Upper lobe of right lung (tissue), 1 donor: ENCODE measurements at places on chromosomes 13 and 19. TPM values are rescaled to one million over a fixed set of nuclear protein-coding genes. Genes with fewer than 3 reads are reported as not detected.

GPC5 gene
- 8.1 TPM for total RNA-seq

- no peak for DNase-seq
Observed at GRCh38 chr13:77928909-77929308, 10.3 kb upstream of the EDNRB start.

PNMA8B gene
- 1.9 TPM for total RNA-seq

DNA sequence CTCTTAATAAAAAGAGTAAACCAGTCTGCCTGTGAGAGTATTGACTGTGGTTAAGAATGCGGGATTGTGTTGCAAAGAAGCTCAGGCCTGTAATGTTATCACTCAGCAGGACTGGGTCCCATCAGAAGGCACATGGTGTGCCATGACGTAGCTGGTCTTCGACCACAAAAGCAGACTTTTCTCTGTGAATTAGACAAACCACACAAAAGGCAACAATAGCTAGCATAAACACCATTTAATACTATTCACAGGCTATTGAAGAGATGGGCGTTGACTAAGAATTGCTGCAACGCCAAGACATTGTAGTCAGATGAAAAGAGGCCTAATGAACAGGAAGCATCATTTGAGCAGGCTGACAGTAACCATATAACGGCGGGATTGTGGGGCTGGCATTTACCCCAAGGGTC, 235.6 kb upstream of the SOX21 start:
- DNase-seq, result no peak

PTH2 gene
- total RNA-seq, result not detected

- DNase-seq, result no peak
Observed at GRCh38 chr19:48751845-48752495, 471 bp downstream of the FUT1 start.

- no peak for DNase-seq
Observed at GRCh38 chr13:49399801-49400472, 43.9 kb downstream of the CAB39L start.

DNA sequence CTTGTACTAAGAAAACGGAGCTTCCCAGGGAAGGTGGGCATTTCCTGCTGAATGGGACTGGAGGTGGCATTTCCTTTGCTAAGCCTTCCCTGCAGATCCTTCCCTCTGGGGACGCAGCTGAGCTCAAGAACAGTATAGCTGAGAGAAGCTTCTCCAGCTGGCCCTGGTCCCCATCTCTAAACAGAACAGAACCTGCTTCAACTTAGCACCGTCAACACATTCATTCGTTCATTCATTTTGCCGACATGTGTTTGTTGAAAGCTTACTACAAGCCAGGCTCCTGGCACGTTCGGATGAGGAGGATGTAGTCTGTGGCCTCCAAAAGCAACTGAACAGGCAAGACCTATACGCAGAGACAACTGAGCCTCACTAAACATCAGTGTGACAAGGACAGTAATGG, 36.6 kb upstream of the PEPD start:
- DNase-seq, result peak; percentile 18

- peak; percentile 17 for DNase-seq
Observed at GRCh38 chr13:111491659-111492058, 171.2 kb downstream of the TEX29 start.

KLK12 gene
- not detected for total RNA-seq

- peak; percentile 34 for DNase-seq
Observed at GRCh38 chr19:16208847-16209665, 11.3 kb downstream of the AP1M1 start.

PRRG2 gene
- total RNA-seq, result 10.1 TPM

ADGRE2 gene
- total RNA-seq, result 17.0 TPM

DNA sequence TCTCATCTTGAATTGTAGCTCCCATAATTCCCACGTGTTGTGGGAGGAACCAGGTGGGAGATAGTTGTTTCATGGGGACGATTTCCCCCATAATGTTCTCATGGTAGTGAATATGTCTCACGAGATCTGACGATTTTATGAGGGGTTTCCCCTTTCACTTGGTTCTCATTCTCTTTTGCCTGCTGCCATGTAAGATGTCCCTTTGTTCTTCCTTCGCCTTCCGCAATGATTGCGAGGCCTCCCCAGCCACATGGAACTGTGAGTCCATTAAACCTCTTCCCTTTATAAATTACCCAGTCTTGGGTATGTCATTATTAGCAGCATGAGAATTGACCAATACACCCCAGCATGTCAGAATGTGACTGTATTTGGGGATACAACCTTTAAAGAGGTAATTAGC, 3.9 kb upstream of the FPR1 start:
- DNase-seq, result no peak

GRCh38 chr13:98129059-98129746, 13.7 kb upstream of the FARP1 start:
- DNase-seq, result no peak

GRCh38 chr19:4732680-4733114, 9.1 kb upstream of the DPP9 start:
- DNase-seq, result no peak

- no peak for DNase-seq
Observed at GRCh38 chr13:26867451-26868091, 107.0 kb upstream of the GPR12 start.

DNA sequence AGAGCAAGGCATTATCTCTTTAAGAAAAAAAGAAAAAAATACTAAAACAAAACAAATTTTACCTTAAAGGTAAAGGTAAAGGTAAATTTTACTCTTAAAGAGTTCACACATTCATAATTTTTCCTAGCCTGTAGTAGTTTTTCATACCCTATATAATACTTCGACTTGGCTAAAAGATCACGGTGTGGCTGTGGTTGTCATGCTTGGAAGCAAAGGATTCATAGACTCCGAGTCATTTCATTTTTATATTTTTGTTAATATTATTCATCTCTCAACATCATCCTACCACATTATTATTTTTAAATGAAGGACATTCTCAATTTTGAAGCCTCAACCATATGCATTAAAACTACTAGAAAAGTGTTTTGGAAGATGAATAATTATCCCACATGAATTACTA, 52.7 kb downstream of the PIBF1 start:
- no peak for DNase-seq

DNA sequence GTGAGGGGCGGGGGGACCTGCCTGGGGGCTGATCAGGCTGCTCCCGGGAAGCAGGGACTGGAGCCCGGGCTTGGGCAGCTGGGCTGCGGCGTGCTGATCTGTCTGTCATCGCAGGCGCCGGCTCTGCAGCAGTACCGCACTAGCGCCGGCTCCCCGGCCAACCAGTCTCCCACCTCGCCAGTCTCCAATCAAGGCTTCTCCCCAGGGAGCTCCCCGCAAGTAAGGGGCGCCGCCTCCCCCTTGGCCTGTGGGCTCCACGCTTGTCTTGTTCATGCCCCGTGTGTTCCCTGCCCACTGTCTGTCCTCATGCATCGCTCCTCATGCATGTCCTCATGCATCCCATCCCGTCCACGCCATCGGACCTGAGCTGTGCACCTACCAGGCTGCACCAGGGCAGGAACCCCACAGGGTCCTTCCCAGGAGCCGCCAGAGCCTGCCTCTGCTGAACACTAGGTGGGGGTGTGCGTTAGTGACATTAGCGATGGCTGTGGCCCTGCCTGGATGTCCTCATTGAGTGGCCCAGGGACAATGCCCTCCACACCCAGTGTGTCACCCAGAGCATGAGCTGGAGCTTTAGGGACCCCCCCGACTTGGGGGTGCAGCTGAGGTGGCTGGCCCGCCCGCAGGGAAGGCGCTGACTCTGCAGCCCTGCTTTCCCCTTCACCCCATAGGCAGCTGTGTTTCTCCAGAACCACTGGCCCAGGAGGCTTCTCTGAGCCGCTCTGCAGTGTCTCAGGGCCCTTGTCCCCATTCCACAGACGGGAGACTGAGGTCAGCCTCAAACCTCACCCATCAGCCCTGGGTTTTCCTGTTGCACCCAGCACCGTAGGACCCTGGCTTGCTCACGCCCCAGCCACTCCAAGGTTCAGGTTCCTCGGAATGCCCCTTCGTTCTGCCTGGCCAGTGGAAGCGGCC, 19.5 kb downstream of the COMP start:
- no peak for DNase-seq

ZNF14 gene
- total RNA-seq, result 6.4 TPM

CYP4F12 gene
- 3.7 TPM for total RNA-seq

DNA sequence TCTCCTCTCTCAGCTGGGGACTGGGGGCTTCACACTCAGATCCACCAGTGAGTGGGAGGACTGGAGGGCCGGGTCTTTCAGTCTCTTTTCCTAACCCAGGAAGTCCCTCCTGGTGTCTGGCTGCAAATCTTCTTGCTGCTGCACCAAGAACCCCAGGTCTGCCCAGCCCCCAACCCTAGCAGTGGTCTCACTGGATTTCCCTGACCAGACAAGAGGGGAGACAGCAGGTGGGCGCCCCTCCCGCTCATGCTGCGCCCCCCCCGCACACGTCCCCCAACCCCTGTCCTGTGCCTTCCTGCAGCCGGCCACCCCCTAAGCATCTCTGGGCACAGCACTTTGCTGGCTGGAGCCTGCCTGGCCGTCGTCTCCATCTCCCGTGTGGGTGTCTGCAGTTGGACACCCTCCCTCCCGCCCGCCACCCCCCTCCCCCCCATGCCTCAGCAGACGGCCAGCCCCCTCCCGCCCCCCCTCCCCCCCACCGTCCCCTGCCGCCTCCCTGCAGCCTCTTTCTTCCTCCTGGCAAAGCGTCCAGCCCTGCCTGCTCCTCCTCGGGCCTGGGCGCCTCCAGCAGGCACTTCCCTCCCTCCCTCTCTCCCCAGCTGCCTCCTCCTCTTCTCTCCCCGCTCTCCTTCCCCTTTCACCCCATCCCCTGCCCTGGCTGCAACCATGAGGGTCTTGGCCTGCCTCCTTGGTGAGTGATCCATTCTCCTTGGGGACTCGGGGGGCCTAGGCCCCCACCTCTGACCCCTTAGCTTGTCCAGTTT, at the start of gene SSC5D:
SSC5D (plus strand) TSS at position 513 of the 764 bp plus-strand sequence; CDS start at position 667, 154 bp downstream.
- DNase-seq, result no peak

ZNF296 gene
- total RNA-seq, result 1.7 TPM

TMEM59L gene
- 2.2 TPM for total RNA-seq

GRCh38 chr13:81197483-81197882, 856.6 kb upstream of the SPRY2 start:
- DNase-seq, result no peak

DNA sequence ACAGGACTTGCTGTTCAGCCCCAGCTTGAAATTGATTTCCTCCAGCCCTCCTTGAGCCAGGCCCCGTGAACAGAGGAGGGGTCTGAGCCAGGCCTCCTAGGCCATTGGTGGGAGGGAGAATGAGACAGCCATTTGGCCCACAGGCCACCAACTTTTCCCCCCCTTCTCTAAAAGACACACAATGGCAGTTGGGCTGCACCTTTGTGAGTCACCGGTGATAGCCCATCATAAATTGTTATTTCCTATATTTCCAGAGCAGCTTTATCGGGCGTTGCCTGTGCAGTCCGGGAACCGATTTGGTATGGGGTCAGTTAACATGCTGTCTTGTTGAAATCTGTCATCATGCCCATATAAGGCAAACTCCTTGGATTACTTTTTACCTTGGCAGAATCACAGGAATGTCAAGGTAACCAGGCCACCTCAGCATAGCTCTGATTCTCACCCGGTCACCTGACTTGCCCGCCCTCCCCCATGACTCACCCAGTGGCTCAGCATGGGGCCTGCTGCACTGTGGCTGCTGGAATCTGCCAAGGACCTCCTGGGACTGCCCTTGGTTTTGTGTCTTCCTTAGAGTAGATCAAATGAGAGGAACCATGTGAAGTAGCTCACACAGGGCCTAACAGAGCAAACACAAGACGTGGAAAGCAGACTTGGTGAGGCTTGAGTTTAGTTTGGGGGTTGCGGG, 36.1 kb downstream of the ACTN4 start:
- peak; percentile 91 for DNase-seq

- DNase-seq, result no peak
Observed at GRCh38 chr19:54478677-54479266, 5.7 kb upstream of the CDC42EP5 start.

IGFL1 gene
- not detected for total RNA-seq

GRCh38 chr19:49758292-49758691, 4.8 kb downstream of the TSKS start:
- DNase-seq, result no peak

MIER2 gene
- total RNA-seq, result 43.1 TPM

DNA sequence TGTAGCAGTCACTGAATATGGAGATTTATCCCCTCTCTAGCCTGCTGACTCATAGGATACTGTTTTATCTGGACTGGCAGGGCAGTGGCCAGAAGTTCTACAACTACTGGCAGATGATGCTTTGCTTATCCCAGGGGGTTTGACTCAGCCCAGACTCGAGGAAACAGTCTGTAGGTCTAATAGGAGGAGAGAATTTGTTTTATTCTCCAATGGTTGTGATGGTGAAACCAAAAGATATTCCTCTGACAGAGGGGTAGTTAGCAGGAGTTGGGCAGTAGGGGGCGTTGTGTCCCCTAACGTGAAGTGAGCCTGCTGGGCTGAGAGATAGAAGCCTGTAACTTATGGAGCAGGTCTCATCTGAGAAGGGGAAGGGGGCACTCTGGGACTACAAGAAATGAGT, 74.9 kb downstream of the WTIP start:
- DNase-seq, result no peak

KLK5 gene
- total RNA-seq, result not detected

DNA sequence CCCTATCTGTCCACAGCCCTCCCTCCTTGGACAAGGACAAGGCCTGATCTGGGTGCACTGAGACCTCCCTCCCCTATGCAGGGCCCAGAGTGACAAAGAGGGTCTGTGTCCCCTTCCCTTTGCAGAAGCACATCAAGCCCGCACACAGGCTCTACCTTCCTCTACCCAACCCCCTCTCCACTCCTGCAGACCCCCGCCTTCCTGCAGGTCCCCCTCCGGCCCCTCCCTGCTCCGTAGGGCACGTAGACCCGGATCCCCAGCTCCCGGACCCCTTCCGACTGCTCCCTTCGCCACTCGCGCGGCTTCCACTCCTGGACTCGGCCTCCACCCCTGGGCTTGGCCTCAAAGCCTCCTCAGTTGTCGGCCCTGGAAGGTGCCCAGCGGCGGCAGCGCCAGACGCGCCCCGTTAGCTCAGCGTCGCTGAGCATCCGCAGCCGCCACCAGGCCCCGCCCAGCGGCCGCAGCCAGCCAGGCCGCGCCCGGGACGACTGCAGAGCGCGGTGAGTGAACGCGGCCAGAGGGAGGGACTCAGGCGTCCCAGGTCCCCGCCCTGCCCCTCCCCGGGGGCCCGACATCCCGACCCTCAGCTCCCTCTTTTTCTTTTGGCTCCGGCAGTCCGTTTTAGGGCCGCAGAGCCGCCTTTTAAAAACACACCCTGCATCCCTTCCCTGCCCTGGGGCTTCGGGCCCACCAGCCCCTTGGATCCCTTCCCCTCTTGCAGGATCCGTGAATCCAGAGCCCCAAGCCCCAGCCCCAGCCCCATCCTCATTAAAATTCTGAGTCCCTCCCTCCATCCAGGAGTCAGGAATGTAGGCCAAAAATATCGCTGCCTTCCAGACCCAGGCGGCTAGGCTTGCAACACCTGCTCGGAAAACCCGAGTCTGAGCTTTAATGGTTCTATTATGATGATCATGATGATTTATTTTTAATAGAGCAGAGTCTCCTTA, 1.5 kb upstream of the MYADM start:
- peak; percentile 82 for DNase-seq
